ENCODE measurements at places on chromosomes 12 and 14.

- no peak for DNase-seq
Measured at GRCh38 chr12:9076733-9077132, 39.0 kb downstream of the A2M start.

GRCh38 chr14:103868242-103868897 lies 21.0 kb upstream of the PPP1R13B start:
- DNase-seq = no peak

GRCh38 chr12:19988948-19989347 lies 379.4 kb upstream of the PDE3A start:
- no peak for DNase-seq

GRCh38 chr14:68891851-68892660 lies 87.0 kb downstream of the ACTN1 start:
- DNase-seq = peak; percentile 57

- no peak for DNase-seq
Measured at GRCh38 chr12:132204063-132204792, 60.0 kb downstream of the NOC4L start.

- DNase-seq = no peak
Measured at GRCh38 chr12:53101931-53102781, 1.1 kb upstream of the SOAT2 start.

- peak; percentile 57 for DNase-seq
Measured at GRCh38 chr12:124321040-124321481, 26.2 kb downstream of the RFLNA start.

DNA sequence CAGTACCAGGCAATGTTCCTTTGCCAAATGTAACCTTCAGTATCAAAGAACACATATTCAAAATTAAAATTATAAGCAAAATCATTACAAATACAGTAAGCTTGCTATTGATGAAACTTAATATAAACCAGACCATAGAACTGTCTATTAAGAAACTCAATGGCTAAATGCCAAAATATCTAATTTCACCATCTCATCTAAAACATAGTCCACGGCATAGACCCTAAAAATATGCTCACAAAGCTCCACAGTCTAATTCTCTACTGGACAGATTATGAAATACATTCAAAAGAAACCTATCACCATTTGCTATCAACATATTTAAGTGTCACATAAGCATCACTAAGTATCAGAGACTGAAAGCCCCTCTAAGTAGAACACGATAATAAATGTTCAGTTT lies 25.2 kb downstream of the DUSP16 start:
- no peak for DNase-seq

DNA sequence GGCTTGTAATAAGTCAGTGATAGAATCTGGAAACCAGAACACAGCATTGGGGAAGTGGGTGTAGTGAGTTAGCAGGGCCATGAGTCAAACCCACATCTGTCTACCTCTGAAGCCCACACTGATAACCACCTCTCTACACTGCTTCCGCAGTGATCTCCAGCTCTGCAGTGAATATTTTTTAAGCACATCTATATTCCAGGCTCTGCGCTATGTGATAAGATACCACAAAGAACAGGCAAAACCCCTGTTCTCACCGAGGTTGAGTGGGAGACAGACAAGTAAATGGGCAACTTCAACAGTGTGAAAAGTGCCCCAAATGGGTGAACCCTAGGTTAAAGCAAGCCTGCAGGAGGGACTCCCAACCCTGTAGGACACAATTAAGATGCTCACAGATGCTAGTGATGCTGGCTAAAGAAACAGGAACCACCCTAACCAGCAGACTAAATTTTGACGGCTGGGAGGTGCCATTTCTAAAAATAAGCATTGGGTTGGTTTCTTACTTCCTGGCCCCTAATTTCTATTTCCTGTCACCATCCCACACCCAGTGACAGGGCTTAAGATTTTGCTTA lies 375.0 kb downstream of the DPF3 start:
- DNase-seq = no peak

DNA sequence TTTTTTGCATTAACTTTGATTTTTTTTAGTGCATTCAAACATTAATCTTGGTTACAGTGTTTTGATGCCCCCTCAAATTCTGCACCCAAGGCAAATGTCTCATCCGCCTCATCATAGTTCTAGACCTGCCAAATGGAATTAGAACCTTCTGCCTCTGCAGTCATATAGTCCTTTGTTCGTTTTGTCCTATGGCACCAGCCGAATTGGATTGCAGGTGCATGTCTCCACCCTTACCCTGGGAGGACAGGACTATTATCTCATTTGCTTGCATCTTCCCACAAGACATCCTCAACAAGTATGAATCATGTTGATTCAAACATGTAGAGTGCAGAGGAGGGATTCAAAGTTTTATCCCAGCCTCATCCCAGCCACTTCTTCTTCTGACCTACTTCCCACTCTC lies 579.1 kb downstream of the VRK1 start:
- no peak for DNase-seq

GRCh38 chr12:14920475-14921126 lies 17.7 kb downstream of the ERP27 start:
- DNase-seq = no peak

DNA sequence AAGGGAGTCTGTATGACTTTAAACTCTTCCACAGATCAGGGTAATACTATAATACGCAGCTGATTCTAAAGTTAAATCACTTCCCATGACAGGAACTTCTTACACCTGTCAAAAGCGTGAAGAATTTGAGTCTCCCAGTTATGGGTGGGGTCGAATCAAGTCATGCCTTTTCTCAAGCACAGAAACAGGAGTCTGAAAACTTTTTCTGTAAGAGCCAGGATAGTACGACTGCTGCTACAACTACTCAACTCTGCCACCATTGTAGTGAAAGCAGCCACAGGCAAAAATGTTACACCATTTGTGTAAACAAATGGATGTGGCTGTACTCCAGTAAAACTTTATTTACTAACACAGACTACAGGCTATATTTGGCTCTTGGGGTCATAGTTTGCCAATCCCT lies 90.3 kb downstream of the DUSP6 start:
- no peak for DNase-seq

DNA sequence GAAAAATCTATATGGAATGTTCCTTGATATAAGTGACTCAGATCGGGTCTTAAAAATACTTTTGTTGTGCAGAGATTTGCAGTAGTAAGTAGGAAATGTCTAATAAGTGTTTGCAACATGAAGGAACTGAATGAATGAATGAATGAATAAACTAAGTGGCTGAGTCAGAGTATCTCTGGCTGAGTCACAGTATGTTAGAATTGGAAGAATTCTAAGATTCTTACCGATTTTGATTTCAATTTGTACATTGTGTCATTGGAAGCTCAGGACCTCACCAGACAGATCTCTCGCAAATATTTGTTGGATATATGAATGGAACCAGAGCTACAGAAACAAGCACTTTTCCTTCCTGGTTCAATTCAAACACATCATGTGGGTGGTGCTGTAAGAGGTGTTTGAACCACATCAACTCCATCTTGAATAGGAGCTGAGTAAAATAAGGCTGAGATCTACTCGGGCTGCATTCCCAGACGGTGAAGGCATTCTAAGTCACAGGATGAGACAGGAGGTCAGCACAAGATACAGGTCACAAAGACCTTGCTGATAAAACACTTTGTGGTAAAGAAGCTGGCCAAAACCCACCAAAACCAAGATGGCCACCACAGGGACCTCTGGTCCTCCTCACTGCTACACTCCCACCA lies 123.9 kb upstream of the FOXN3 start:
- peak; percentile 89 for DNase-seq

DNA sequence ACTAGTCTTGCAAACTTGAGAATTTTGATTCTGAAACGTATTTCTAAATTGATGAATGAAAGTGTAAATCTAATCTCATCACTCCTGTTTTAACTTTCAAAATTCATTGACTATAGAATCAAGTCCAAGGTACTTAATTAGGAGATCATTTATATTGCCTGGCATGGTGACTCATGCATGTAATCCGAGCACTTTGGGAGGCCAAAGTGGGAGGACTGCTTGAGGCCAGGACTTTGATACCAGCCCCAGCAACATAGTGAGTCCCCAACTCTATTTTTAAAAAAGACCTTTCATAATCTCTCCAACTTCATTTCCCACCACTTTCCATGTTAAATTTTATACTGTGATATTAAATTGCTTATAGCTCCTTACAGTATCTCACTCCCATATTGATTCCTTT lies 3.0 kb upstream of the MIPOL1 start:
- DNase-seq = no peak

DNA sequence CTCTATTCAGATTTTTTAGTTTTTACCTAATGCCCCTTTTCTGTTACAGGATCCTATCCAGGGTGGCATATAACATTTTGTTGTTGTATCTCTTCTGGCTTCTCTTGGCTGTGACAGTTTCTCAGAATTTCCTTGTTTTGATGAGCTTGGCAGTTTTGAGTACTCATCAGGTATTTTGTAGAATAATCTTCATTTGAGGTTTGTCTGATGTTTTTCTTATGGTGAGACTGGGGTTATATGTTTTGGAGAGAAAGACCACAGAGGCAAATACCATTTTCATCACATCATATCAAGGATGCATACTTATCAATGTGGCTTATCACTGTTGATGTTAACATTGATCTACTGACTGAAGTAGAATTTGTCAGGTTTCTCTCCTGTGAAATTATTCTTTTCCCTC lies 14.0 kb upstream of the LYZ start:
- DNase-seq = no peak

GRCh38 chr12:82659343-82660207 lies 27.1 kb upstream of the TMTC2 start:
- no peak for DNase-seq

DNA sequence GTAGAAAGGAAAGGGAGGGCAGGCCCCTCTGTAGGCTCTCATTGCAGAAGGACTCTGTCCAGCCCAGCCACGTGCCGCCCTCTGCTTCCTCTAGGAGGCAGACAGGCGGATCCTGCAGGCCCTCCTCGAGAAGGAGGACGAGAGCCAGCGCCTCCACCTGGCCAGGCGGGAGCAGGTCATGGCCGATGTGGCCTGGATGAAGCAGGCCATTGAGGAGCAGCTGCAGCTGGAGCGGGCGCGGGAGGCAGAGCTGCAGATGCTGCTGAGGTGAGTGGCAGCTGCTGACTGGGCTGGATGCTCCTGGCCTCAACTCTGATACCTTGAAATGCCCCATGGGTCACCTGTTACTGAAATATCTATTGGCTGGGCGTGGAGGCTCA lies 10.9 kb downstream of the TCHP start:
- peak; percentile 13 for DNase-seq

- peak; percentile 33 for DNase-seq
Measured at GRCh38 chr14:45426685-45427282, 173.8 kb upstream of the MIS18BP1 start.

DNA sequence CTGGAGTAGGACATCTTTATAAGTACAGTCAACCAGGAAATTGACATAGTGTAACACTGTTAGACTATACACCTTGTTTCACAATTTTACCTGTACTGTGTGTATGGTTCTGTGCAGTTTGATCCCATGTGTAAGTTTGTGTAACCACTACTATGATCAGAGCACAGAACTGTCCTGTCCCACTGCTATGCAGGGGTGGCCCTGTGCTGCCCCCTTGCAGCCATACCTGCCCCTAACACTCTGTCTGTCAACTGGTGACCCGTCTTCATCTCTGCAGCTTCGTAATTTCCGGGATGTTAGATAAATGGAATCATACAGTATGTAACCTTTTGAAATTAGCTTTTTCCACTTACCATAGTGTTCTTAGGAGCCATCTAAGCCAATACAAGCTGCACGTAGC lies 58.7 kb upstream of the RD3L start:
- DNase-seq = no peak

DNA sequence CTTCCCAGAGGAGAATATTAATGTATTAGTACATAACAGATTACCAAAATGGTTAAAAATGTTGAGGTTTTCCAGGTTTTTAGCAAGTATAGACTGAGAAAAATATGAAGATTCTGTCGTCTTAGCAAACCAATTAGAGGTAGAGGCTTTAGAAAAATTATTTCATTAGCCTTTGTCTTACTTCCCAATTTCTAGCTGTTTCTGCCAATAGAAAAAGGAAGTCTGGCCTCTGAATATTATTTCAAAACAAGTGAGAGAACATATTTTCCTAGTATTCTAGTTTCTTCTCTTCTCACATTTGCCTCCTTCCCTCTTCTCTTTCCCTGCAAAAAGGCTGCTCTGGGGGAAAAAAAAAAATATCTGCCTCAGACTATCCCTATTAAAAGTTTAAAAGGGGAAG lies 16.4 kb downstream of the IPO8 start:
- DNase-seq = no peak

DNA sequence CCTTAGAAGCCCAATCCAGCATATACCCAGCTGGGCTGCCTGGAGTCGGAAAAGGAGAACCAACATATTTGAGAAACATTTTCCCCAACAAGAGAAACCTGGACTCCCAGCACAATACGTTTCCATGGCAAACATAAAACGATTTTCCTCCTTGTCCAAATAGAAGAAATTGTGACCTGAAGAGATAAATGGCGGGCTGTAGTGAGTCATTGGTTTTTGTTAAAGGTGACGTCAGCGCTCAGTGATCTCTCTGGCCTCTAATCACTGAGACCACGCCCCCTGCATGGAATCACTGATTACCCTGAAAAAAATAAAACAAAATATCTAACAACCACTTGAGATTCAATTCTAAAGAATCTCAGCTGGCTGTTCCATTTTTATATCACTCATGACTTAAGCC lies 6.0 kb downstream of the CCDC60 start:
- no peak for DNase-seq

DNA sequence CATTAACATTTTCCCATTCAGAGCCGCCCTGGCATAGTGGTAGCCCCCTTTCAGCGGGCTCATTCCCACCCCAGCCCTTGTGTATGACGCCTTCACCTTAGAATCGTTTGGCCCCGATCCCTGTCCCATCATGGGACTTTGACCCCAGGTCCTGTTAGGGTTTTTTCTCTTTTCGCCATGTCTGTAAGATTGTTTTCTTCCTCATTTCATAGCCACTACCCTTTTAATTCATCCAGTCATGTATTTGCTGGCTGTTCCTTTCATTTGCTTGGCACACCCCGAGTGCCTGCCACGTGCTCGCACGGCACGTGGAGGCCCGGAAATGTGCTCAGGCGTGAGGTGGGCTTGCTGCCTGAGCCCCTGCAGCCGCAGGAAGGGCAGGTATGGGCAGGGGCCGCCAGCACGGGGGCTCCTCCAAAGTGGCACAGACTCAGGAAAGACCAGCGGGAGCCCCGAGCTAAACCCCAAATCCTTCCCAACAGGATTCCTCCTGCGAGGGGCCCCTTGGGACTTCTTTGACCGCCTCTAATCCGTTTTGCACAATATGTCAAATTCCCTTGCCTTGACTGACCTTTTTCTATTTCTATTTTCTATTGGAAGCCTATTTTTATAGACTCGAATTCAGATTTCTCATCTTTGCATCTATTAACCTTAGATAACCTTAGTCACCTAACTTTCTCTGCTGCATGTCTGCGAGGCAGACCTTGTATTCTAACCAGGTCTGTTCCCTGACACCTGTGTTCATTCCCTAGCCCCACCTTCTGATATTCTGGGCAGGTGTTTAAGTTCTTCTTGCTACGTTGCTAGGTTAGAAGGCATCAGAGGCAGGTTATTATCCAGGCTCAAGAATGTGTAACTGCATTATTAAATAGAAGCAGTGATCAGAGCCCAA lies 114.8 kb downstream of the EML1 start:
- DNase-seq = no peak
